GM10248 (cell line): ENCODE measurements at places on chromosomes 13 and 19.

DNA sequence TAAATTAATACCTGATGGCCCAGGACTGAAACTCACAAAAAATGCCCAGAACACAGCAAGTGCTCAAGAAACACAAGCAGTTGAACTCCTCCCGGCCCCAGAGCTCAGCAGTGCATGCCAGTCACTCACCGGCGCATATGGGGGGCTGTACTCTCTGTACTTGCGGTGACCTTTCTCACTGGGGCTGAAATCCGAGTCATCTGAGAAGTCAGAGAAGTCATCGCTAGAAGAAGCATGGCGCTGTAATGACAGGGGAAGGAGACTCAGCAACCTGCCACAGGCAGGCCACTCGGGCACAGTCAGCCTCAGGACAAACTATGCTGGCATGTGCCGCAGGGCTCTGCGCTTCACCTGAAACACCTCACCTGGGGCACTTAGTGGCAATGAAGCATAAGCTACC, 19.7 kb downstream of the ZC3H4 start:
- peak; percentile 85 for DNase-seq

DNA sequence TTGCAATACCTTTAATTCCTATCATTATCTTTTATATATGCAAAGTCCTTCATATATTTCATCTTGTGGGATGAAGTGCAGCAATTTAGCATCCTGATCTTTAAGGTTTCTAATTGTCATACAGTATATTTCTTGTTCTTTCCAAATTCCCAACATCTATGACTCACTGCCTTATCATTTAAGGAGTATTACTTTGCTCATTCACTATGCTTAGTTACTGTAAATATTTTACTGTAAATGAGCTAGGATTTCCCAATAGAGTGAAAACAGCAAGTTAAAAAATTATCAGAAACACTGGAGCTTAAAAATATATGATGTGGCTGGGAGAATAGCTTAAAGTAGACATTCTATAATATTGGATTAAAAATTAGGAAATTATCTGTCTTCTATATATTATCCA, 69.9 kb downstream of the SLITRK6 start:
- no peak for DNase-seq

- DNase-seq = peak; percentile 58
Measured at GRCh38 chr13:23510979-23511735, 59.1 kb upstream of the TNFRSF19 start.

DNA sequence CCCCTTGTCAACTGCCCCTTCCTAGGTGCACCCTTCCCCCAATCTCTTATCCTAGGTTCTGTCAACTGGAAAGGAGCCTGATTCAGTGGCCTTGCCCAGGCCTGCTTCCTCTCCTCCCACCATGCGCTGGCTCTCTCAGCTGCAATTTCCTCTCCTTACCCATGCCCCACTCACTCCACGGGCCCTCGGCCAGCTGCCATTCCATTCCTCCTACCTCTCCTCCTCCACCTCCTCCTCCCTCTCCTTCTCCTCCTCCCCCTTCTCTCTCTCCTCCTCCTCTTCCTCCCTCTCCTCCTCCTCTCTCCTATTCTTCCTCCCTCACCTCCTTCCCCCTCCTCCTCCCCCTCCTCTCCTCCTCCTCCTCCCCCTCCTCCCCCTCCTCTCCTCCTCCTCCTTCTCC, 9.6 kb upstream of the TIMM44 start:
- DNase-seq = no peak

GRCh38 chr13:59641261-59641660, 522.5 kb downstream of the DIAPH3 start:
- DNase-seq = no peak

DNA sequence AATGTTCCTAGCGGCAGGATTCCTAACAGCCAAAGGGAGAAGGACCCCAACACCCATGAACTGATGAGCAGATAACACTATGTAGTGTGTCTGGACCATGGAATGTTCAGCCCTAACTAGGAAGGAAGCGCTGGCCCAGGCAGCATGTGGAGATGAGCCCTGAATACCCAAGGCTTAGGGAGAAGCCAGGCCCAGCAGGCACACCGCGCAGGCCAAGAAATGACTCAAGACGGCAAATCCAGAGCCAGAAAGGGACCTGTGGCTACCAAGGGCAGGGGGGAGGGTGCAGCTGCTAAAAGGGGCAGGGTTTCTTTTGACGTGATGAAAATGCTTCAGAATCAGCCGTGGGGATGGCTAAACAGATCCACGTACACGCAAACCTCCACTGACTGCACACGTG, 20.7 kb upstream of the TINCR start:
- no peak for DNase-seq

GRCh38 chr19:51329411-51329810, 12.5 kb downstream of the VSIG10L start:
- DNase-seq = no peak

DNA sequence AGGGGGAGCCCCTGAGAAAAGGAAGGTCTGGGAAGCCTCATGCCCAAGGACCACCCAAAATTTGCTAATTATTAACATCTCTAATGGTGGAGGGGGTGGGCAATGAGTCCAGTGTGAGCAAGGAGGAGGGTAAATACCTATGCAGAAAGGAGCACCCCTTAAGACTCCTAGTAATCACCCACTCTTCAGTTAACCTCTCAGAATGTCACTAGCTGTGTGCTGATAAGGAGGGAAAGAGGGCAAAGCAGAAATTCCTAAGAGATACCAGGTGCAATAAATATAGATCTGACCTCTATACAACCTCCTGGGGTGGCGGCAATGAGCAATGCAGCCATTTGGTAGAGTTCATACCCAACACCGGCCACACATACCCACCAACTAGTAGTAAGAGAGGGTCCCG, 12.7 kb upstream of the DPY19L3 start:
- no peak for DNase-seq

DNA sequence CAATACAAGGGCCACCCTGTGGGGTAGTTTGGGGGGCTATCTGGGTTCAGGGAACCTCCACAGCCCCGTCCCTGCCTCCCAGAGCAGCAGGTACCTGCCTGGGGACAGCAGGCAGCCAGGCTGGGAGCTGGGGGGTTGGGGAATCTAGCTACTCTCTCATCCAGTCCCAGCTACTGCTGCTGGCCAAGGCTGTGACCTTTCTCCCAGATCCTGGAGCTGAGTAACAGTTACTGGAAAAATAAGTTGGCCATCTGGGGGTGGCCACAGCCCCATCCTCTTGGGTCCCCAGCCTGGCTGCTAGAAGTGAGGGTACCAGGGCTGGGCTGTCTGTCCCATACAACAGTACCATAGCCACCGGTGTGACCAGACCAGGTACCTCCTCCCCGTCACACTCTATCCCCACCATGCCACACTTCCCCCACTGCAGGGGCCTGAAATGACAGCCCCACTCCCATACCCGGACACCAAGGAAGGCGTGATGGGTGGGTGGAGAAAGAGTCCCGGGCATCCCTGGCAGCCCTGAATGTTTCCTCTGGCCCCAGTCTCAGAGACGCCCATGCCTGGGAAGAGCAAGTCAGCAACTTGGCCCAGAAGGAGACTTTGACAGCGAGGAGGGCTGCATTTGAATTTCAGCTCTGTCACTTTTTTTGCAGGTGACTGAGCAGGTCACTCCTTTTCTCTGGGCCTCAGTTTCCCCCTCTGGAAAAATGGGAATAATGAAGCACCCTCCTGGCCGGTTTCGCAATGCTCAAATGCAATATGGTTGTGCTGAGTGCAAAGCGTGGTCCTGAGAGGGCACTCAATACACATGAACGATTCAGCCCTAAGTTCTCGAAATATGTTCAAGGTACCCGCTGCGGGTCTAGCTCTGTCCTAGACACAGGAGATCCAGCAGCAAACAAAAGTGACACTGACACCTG, 30.7 kb upstream of the NFIC start:
- DNase-seq = no peak

GRCh38 chr13:52975161-52975560, 53.5 kb upstream of the OLFM4 start:
- no peak for DNase-seq

GRCh38 chr19:19510432-19510831, 4.9 kb downstream of the TSSK6 start:
- no peak for DNase-seq

DNA sequence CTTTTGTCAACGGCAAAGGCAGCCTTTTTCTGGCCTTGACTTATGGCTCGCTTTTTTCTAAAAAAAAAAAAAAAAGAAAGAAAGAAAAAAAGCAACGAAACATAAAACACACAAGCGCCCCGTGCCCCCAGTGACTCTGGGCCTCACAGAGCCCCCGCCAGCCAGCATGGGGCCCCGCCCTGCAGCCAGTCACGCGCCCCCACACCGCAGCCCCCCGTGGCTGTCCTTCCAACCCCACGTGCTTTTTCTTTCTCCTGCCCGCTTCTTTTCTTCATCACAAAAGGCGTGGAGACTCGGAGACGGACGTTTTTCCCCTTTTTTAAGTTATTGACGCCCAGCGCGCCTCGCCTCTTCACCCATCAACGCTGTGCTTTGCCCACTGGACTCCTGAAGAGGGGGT, 14.4 kb upstream of the GNA15 start:
- DNase-seq = no peak

DNA sequence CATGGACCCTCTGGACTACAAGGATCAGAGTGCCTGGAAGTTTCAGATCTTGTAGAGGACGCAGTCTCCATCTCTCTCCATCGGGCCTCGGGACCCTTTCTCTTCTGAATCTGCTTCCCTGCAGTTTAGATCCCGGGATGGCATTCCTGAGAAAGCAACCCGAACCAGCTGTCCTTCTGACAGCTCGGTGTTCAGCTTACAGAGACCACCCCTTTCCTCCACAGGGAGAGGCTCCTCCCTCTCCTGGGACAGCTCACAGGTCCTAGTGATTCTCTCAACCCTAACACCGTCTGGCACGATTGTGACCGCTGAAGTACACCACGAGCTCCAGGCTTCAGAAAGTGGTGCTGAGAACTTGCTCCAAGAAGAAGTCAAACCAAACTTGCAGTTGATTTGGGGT, 18.2 kb downstream of the CRX start:
- no peak for DNase-seq

DNA sequence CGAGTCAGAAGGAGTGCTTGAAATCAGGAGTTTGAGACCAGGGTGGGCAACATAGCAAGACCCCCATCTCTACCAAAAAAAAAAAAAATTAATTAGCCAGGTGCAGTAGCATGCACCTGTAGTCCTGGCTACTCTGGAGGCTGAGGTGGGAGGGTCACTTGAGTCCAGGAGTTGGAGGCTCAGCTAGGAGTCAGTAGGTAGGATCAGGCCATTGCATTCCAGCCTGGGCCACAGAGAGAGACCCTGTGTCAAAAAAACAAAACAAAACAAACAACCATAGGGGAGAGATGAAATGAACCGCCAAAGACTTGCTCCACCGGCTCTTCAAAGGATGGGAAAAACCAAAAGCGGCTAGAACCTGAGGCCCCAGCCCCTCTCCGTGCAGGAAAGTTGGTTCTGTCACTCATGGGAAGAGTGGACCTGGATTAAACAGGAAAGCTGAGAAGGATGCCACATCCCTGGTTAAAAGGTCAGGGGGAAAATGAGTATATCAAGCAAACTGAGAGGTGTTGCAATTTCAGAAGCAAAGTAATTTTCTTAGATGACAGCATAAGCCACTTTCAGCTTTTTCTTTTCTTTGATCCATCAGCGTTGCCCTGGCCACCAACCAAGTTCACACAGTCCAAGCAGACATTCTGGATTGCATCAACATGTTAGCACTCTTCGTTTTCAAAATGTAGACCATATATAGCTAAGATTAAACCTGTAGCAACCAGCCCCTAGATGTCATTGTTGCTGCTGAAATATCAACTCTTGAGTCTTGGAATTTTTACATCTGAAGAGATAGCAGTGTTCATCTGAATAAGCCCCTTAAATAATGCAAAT, 8.9 kb upstream of the ZNF507 start:
- DNase-seq = no peak

- peak; percentile 23 for DNase-seq
Measured at GRCh38 chr13:62320129-62321108, 904.8 kb upstream of the PCDH20 start.

DNA sequence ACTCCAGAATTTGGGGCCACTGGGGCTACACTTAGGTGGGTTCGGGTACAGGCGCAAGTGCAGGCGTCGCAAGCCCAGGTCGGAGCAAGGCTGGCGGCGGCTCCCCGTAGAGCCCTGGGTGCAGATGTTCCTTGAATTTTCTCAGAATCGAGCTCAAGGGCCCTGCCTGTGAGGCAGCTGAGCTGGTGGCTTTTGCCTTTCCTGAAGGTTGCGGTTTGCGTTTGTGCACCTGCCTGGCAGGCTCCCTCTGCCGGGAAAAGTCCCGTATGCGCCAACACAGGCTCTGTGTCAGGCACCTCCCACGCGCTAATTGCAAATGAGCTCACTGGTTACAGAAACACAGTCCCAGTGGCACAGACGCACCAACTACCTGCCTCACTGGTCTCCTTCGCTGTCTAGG, 5.9 kb downstream of the DOHH start:
- no peak for DNase-seq

DNA sequence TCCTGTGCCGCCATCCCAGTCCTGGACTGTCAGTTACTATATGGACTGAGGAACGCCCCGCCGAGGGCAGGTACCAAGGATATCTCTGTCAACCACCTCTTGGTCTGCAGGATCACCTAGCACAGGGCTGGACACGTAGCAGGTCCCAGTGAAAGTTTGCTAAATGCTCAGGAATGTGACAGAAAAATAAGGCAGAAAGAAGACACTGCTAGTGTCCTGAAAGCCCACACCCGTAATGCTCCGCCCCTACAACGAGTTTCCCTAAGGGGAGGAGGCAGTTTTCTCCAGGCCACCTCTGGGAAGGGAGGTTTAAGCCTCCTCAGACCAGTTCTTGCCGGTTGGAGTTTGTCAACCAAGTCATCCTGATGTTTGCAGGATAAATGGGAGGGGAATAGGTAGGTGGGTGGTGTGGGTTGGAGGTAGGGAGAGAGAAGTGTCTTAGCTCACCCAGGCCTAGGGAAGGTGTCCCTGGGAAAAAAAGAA, 1.7 kb upstream of the SERTAD3 start:
- no peak for DNase-seq

- DNase-seq = no peak
Measured at GRCh38 chr13:20826843-20827560, 53.2 kb upstream of the EEF1AKMT1 start.

GRCh38 chr13:45325806-45326205, 15.2 kb downstream of the TPT1 start:
- DNase-seq = no peak

DNA sequence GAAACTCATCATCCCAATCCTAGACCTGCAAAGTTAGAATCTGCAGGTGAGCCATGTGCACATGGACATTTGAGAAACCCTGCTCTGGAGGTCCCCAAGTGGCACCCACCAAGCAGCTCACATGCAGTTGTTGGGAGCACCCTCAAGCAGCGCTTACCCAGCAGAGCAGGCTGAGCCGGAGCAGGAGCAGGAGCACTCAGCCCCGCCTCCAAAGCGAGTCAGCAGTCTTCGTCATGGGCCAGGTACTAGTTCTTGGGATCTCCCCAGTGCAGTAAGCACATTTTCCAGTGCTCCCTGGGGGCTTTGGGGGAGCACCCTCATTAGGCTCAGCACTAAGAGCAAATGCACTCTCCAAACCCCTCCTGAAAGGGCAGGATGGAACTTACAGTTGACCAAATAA, 572.7 kb downstream of the IRS2 start:
- DNase-seq = no peak

DNA sequence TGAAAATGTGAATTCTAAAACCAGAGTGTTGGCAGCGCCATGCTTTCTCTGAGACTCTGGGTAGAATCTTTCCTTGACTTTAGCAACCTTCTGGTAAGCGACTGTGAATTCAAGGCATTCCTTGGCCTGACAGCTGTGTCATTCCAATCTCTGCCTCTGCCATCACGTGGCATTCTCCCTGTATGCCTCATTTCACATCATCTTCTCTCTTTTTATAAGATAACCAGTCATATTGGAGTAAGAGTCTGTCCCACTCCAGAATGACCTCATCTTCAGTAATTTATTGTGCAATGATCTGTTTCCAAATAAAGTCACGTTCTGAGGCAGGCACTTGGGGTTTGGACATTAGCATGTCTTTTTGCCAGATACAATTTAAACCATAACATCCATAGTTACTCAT, 103.4 kb upstream of the POSTN start:
- DNase-seq = no peak

GRCh38 chr19:9981406-9982260, 28.7 kb downstream of the COL5A3 start:
- DNase-seq = no peak
